NCI-H524 treated with DMSO at 0.1 percent for 48 hours (cell line): ENCODE measurements at places on chromosomes 5 and 9.
A peak's percentile ranks its signal among the peaks of the same experiment; 100 is the strongest.

GRCh38 chr5:72151169-72151568 lies 43.9 kb downstream of the MAP1B start:
- DNase-seq = no peak

DNA sequence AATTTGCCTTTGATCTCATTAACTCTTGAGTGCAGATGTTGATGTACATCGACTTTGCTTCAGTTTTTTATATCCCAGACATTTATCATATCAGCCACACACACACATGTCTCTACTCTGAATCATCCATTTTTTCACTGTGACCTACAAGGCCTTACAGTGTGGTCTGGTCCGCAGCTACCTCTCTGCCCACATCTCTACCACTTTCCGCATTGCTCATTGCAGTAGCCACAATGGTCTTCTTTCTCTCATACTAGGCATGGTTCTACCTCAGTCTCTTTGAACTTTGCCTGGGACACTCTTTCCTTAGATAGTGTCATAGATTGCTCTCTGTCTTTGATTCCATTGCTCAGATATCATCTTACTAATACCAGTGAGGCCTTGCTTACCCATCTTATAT lies 87.9 kb upstream of the FSD1L start:
- no peak for DNase-seq

- no peak for DNase-seq
Measured at GRCh38 chr9:131253891-131254491, 22.3 kb downstream of the FAM78A start.

GRCh38 chr5:119290161-119290569 lies 65.7 kb upstream of the TNFAIP8 start:
- DNase-seq = no peak

- DNase-seq = no peak
Measured at GRCh38 chr9:93422977-93423616, 28.4 kb upstream of the FAM120A start.

DNA sequence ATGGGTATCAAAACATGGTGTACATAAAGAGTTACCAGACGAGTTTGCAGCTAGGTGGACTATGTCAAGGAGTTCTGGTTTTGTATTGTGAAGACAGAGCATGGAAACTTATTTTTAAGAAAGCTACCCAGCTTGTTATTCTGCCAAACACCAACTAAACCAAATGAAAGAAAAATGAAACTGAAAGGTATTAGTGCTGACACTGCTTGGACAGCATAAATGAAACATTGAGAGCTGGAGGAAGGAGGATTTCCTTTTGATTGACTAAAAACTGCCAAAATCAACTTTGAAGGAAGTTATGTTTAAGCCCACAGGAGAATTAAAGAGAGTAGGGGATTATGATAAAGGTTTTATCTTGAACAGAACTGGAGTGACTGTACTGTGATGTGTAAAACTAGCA lies 766.2 kb downstream of the PTPRD start:
- no peak for DNase-seq

- no peak for DNase-seq
Measured at GRCh38 chr5:127801751-127802476, 98.7 kb downstream of the CCDC192 start.

DNA sequence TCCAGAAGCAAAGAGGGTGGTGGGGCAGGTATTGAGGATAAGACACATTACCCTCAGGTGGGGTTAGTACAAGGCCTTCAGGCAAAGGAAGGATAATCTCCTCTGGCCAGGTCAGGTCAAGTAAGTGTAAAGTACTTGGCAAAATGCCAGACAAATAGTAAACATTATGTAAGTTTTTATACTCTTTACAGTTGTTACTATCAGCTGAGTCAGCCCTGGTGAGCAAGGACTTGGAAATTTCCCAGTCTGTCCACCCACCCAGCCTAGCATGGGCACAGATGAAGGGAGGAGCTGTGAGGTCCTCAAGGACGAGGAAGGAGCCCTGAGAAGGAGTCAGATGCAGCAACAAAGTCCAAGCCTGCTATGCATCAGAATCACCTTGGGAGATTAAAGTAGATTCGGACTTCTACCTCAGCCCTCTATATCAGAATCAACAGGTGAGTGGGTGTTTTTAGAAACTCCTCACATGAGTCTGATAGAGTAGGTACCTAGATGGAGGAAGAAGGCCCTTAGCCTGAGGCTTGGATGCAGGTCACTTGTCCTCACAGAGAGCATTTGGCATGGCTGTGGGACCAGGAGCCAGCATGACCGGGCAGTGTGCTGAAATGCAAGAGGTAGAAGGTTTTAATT lies 50.2 kb upstream of the BARX1 start:
- DNase-seq = no peak

- peak; percentile 22 for DNase-seq
Measured at GRCh38 chr5:119453040-119453373, 710 bp downstream of the HSD17B4 start.

DNA sequence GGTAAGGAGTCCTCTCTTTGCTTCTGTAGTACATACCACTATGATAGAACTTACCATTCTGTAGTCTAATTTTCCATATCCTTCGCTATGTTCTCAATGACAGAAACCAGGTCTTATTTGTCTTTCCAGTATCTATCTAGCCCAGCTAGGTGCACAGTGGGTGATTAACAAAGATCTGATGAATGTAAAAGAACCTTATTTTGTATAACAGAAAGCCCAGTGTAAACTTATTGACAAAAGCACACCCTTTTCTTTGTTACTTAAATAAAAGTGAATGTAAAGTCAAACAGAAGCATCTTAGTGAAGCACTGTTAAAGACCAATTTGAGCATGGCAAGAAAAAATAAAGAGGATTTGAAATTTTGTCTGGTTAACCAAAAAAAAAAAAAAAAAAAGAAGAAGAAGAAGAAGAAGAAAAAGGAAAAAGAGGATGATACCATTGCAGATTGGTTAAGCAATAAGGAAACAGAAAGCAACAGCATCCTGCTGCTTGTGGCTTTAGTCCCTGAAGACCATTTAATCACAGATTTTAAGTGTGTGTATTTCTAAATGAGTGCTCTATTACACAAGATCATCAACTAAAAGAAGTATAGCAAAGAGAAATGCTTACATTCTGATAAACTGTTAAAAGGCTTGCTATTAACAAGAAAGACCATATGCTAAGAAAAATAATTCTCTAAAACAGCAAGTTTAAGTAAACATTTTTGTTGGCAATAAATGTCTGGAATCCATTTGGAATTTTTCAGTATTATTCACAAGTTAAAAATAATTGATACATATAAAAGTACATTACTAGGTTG lies 21.2 kb downstream of the MEGF9 start:
- no peak for DNase-seq

DNA sequence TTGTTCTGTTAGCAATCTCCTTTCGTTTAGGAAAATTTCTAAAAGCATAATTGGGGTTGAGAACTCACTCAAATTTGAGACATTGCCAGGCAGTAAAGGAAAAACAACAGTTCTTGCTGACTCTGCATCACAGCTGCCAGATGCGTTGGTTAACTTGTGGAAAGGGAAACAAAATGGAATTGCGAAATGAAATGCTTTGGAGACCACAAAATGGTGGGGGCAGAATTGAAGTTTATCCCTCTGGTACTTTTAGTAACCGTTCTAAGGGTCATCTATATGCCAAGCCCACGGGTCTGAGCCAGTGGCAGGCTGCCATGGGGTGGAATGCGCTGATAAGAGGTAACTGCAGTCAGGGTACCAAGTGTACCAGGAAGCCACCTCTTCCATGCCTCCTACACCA lies 28.6 kb upstream of the SELENOP start:
- DNase-seq = no peak
